ENCODE measurements at places on chromosomes 16 and 17.

GRCh38 chr17:7947651-7948050, 15.6 kb downstream of the CNTROB start:
- DNase-seq: no peak

DNA sequence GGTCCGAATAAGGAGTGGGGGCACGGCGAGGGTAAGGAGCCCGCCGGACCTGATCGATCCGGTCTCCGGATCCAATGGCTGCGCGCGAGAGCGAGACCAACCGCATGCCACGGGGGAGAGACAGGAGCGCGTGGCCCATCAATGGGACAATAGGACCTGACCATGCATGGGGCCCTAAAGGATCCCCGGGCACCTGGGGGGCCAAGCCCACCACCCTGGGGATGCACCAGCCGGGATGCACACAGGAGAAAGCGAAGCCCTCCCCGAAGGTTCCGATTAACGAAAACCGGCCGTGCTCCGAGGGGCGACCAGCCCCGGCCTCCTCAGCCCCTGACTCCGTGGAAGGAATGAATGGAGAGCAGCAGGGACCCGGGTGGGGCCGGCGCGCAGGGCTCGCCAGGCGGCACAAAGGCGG, 525 bp downstream of the JPT1 start:
- peak; percentile 51 for DNase-seq

GRCh38 chr17:56305007-56305406, 151.7 kb downstream of the ANKFN1 start:
- DNase-seq: no peak

GRCh38 chr16:75566758-75567255, 628 bp downstream of the GABARAPL2 start:
- DNase-seq: peak; percentile 57

- no peak for DNase-seq
Observed at GRCh38 chr17:81418710-81419318, 23.6 kb downstream of the BAHCC1 start.

GRCh38 chr17:27609611-27610303, 21.2 kb upstream of the LGALS9 start:
- DNase-seq: no peak

DNA sequence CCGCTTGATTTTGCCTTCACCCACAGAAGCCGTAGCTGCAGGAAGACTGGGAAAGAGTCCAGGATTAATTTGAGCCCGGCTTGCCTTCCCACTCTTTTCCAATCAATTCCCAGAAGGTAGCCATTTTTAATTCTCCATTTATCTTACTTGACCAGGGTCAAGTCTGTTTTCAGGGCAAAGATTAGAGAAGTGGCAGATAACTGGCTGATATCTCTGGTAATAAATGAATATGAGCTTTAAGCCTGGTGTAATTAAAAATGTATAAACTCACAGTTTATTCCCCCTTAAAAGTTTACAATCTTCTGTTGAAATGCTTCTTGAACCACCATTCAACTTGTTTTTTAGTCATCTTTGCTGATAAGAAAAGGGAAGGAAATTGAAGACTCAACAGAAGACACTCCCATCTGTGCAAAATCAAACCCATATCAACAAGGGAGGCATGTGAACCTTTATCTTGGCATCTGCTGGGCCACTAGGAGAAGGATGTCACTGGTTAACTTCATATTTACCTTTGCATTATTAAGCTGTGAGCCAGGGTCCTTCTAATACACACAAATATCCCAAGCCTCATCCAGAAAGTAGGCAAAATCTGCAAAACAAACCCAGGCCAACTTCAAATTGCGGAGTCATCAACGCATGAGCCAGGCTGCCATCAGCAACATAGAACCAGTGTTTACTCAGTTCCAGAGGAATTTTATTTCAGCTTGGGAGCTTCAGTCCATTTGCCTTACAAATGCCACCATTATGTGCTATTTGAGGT, 314.6 kb upstream of the MAF start:
- no peak for DNase-seq

- no peak for DNase-seq
Observed at GRCh38 chr17:42039794-42040763, 10.3 kb downstream of the C17orf113 start.

- DNase-seq: no peak
Observed at GRCh38 chr16:28062261-28062846, 1.2 kb downstream of the GSG1L start.

All from K562 (cell line).